Foreskin fibroblast (primary cell): ENCODE measurements at places on chromosomes 1 and 21.

- peak; percentile 32 for DNase-seq
These were observed 94.3 kb upstream of the C1orf105 start for GRCh38 chr1:172326136-172326535.

GRCh38 chr1:7526867-7527732 is 244.0 kb upstream of the VAMP3 start:
- DNase-seq, result no peak

- DNase-seq, result no peak
These were observed 47.9 kb downstream of the SLC45A1 start for GRCh38 chr1:8365661-8366362.

DNA sequence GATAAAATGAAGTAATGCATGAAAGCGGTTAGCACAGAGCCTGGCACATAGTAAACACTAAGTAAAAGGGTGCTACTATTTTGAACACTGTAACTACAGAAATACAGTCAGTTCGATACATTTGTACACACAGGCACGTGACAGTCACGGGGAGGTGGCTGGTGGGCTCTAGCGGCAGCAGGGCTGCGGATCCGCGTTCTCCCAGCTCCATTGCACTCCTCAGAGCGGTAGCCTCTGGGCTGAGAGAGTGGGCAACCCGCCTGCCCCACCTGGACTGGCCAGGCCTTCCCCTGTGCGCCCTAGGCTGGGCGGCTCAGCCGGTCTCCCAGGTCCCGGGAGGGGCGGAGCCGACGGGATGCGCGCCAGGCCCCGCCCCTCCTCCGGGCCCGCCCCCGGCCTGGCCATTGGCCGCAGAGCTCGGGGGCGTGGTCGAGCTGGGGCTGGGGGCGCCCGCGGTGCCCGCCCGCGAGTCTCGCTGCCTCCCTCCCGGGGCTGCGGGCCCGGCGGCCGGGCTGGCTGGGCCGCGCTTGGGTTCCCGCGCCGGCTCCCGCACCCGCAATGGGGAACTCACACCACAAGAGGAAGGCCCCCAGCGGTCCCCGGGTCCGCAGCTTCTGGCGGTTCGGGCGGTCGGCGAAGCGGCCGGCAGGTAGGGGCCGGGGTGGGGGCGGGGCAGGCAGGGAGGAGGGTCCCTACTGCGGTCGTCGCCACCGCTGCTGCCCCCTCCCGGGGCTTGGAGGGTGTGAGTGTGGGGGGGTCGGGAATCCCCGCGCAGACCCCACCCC is 51.2 kb upstream of the SYNC start:
- peak; percentile 79 for DNase-seq

DNA sequence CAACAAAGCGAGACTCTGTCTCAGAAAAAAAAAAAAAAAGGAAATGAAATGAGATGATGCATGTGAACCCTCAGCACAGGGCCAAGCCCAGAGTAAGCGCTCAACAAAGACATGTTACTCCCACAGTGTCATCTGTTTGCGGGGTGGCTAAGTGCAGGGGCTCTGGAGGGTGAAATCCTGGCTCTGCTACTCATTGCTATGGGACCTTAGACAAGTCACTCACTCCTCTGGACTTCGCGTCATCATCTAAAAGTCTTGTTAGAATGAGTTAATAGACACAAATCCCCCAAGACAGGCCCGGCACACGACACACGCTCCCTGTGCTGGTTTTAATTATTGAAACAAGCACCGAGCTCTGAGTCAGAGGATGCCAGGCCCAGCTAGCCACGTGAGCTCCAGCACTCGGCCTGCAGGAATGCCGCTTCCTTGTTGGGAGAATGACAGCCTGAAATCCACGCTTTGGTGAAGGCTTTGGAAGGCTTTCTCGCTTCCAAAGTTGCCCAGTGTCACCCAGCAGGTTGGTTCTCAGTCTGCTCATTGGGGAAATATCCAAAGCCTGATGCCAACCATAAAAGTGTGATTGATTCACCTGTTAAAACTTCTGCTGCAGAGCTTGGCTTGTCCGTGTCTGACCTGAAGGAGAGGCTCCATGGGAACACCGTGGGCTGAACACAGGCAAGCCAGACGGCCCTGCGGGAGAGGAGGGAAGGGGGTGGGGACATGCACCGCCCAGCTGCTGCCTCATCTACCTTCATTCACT is 36.7 kb upstream of the TARDBP start:
- DNase-seq, result peak; percentile 58
